Retina (tissue), 1 donor: ENCODE measurements at places on chromosomes 7 and 10.
A peak's percentile ranks its signal among the peaks of the same experiment; 100 is the strongest.

GRCh38 chr7:44639671-44640321, 33.4 kb downstream of the OGDH start:
- DNase-seq, result peak; percentile 59

GRCh38 chr7:98621573-98622482, 4.7 kb downstream of the NPTX2 start:
- DNase-seq, result peak; percentile 71

- DNase-seq, result no peak
These were observed 242.1 kb upstream of the TCERG1L start for GRCh38 chr10:131553581-131553980.

DNA sequence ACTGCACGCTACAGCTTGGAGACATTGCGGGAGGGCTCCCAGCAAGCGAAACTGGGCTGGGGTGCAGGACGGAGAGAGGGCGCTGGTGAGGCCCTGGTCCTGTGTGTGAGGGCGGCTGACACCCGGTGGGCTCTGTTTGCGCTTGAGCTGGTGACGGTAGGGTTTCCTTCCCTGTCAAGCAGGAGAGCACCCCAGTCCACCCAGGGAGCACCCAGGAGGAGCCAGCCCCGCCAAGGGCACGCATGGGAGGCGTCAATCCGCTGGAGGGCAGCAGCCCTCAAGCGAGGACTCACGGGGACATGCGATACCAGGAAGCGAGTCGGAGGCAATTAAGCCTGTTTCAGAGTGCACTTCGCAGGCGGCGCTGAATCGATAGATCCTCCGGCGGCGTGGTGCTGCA, 109.4 kb downstream of the MAD1L1 start:
- no peak for DNase-seq

DNA sequence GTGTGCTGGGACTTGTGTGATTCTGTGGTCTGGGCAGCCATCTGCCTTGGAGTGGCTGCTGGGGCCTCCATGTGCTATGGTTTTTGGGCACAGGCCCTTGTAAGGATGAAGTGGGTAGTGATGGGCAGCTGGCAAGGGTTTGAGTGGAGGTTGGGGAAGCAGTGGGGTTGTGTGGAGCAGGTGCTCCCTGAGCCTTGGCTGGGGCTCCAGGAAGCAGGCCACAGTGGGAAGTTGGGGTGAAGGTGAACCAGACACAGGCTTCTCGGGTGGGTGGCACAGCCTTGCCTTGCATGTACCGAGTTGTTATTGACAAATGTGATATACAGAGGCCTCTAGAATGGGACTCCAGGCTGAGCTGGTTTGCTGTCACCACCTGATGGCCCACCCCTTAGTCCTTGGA, 82.3 kb downstream of the ADCY1 start:
- DNase-seq, result no peak

DNA sequence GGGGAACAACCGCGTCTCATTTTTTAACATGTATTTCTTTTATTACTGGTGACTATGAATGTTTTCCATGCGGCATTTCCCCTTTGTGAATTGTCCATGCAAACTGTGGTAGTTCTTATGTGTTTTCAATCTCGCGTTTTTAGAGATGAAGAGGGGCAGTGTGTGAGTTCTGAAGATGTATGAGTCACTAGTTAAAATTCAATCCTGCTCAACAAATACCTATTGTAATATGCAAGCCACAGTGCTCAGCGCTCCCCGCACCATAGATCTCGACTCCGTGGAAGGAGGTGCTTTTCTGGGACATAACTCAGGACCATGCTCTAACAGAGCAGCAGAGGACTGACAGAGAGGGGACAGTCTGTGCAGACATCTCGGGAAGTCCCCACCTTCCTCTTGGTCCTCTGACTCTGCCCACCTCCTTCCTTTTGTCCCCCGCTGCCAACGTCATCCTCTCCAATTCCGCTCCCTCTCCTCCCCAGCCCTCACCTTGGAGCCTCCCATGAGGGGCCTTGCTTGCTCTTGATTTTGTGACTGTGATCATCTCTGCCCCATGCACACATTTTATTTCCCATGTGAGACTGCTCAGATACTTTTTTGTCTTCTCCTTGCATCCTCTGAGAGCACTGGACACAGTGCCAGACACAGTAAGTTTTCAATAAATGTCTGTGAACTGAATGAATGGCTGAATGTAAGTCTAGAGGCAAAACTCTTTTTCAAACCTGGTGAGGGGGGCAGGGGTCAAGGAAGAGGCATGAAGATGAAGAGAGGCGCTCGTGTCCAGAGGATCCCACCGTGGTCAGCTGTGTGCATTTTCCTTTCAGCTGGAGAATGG, 42.7 kb upstream of the PLEKHA1 start:
- DNase-seq, result no peak

DNA sequence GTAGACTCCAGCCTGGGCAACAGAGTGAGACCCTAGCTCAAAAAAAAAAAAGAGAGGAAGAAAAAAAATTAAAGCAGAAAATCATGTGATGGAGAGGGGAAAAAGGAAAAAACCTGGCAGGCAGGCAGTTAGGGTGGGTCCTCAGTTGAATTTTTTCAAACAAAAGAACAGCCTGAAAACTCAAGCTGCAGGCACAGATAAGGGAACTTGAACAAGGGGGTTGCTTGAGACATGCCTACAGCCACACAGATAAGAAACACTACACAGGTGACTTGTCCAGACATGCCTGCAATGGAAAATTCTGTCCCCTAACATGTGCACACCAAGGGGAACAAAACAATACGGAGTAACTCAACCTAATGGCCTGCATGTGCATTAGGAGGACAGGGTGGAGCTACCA, 19.2 kb downstream of the VIM start:
- no peak for DNase-seq

DNA sequence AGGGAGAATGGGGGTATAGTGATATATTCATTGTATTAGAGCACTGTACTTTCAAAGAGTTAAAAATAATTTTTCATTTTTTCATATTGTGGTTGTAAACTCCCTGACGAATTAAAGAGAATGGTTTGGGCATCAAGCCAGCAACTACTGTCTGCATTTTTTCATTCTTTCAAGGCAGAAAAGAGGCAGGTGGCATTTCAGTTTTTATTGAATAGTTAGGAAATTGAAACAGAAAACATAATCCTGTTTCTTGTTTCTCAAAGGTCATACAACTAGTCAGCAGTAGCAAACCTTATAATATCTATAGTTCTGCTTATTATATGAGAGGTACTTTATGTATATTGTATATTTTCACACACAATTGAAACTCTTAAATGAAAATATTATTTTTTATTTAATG, 303.9 kb upstream of the KCND2 start:
- no peak for DNase-seq

DNA sequence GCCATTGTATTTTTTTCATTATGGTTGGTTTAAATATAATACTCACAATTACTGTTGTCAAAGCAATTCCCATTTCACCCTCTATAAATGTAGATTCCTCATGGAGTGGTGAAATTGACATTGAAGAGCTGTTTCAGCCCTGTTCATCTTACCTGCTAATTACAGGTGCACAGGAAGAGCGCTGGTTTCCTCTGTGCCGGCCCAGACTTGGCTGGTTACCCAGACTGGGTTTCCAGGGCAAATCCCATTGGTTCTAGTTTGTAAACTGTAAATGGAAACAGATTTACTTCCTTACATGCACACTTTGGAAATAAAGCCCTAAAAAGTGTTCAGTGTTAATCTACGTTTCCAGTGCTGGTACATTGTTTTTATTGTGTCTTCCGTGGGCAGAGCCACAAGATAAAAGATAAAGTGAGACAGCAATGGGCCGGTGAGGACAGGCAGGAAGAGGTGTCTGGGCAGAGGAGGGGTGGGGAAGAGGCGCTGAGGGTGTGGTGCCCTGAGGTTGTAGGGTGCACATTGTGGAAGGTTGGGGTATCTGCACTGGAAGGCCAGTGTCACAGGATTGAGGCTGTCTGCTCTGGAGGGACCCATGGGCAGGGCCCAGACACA, 71.6 kb upstream of the ZPBP start:
- DNase-seq, result no peak

DNA sequence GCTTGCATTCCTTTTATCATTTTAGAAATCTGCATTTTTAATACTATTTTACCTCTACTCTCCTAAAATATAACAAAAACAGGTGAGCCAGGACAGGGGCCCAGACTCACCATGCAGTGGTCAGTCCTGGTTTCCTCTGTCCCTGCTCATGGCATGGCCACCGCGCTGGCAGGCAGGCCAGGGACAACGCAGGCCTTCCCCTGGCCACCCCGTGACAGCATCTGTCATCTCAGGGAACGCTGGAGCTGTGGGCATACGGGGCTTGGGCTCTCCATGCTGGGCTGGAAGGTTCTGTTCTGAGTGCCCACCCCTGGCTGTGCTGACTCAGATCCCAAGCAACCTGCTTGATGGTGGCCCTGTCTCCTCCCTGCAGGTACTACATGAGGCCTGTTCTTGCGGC, 35.1 kb upstream of the CDH23 start:
- no peak for DNase-seq

DNA sequence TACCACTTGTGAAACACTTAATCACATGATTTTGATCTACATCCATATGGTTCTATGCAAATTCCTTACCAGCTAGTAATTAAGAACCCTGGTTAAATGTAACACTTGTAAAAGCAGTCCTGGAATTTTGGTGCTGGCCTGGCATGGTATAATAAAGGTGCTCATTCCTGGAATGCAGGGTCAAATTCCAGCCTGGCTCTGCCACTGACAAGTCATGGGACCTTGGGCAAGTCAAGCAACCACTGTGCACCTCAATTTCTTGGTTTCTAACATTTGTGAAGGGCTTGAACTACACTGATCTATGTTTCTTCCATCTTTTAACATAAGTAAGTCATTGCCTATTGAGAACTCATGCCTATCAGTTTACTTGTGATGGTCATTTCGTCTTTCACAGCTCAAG, 91.9 kb upstream of the PIK3CG start:
- DNase-seq, result no peak

- no peak for DNase-seq
These were observed 190.7 kb upstream of the MKI67 start for GRCh38 chr10:128316925-128317324.

DNA sequence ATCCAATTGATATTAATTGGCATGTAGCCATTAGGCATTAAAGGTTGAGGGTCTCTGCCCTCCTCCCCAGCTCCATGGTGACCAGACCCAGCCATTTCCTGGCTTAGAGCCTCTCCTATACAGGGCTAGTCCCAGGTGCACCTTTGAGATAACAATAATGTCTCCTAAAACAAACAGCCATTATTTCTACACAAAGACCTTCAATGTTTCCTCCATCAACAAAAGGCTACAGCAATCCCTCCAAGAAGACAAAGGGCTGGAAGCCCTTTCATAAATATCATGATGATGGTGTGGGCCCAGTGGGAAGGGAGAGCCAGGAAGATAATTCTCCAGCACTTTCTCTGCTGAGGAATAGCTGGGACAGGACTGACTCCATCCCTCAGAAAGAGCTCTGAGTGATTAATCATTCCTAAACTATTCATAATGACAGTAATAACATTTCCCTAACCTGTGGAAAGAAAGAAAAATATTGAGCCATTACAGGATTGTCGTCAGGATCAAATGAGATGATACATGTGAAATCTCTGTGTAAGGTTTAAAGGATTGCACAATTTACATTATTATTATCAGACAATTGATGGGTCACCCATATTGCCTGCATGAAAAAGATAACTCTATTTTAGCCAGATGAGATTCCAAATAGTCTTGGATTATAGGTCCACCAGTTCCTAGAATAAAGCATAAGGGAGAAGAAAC, 10.2 kb downstream of the PKD2L1 start:
- no peak for DNase-seq

- no peak for DNase-seq
These were observed 33.0 kb downstream of the MAGI2 start for GRCh38 chr7:79420464-79420863.

DNA sequence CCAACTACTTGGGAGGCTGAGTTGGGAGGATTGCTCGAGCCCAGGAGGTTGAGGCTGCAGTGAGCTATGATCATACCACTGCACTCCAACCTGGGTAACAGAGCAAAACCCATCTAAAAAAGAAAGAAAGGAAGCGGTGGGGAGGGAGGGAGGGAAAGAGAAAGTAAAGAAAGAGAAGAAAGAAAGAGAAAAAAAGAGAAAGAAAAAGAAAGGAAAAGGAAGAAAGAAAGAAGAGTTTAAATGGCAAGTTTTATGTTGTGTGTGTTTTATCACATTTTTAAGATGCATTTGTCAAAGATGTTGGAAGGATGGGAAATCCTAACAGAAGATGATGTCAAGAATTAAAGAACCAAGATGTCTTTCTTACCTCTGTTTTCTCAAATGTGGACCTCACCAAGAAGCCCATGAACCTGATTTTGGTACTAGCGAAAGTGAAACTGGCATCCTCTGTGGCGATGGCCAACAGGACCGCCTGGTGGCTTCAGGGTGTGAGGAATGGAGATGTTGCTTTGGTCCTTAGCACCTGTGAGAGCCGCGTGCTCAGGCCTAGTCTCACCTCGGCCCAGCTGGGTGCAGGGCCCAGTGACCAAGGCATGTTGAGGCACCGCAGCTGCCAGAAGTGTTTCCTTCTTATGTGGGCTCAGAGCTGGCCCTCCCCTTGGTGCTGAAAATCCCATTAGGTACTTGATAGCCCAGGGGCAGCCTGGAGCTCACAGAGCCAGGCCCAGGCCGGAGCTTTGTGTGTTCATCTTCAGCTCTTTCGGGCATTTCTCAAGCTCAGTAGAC, 9.8 kb downstream of the UCMA start:
- no peak for DNase-seq

DNA sequence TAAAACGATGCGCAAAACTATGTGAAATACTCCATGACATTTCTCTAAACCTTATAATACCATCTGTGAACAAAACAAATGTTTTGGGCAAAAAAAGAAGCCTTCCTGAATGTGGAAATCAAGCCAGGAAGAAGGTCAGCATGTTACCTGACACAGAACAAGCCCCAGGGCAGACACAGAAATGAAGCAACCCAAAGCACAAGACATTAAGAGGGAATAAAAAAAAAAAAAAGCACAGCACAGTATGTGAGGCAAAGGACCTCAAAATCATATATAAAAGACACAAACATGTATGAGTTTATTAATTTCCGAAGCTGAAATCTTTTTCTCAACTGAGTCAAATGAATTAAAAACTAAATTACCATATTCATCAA, 161.8 kb downstream of the SKIDA1 start:
- no peak for DNase-seq

DNA sequence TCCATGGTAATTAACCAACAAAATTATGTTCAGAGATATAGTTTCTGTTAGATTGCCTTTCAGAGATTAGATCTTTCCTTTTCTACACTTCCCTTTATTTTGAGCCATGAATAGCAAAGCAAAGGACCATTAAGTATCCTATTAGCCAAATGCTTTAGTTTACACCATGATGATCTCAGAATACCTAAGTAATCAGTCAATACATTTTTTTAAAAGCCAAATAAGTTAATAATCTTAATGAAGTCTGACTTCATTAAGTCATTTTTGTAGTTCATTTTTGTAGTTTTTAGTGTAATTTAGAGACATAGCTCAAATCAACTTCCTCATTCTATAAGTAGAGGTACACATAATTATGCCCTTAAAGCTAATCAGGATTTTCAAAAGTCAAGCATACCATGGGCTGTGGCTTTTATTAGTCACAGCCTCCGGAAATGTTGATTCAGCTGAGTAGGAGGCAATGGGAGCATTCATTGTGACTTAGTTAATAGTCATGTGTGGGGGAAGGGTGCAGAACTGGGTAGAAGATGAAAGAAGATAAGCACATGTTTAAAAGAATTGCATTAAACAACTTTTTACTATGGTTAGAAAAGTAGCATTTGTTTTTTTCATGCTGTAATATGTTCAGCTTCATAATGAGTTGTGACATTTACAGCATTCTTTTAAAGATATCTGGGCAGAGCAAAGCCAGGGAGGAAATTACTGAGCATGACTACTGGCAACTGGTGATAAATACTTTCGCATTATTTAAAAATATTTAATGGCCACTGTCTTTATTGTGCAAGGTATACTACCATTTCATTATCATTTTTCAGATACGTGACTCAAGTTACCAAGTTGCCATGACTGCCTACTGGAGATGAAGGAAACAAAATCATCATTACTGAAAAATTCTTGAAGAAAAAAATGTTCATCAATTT, 57.3 kb upstream of the CCDC71L start:
- no peak for DNase-seq
